ENCODE measurements at places on chromosomes 2 and 18.
A peak's percentile ranks its signal among the peaks of the same experiment; 100 is the strongest.

DNA sequence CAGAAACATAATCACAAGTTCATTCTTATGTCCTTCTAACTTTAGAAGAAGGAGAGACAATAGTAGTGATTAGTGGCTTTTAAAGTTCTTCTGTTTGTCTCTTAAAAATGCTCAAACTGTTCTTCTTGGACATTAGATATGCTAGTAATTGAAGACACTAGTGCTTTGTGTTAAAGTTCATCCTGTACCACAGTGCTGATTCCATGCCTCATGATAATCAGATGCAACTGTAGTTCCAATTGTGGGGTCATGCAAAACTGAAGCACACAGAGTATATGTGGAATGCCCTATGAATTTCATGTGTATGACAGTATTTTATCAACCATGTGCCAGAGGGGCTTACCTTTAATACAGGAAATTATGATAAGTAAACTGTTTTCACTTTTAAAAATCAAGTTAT, 11.4 kb upstream of the KCNJ13 start:
- no peak for DNase-seq

DNA sequence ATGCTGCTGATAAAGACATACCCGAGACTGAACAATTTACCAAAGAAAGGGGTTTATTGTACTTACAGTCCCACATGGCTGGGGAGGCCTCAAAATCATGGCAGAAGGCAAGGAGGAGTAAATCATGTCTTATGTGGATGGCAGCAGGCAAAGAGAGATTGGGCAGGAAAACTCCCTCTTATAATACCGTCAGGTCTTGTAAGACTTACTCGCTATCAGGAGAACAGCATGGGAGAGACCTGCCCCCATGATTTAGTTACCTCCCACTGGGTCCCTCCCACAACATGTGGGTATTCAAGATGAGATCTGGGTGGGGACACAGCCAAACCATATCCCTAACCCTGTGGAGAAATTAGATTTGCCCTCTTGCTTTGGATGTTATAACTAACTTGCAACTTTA, 1068.0 kb upstream of the ZEB2 start:
- DNase-seq: no peak

DNA sequence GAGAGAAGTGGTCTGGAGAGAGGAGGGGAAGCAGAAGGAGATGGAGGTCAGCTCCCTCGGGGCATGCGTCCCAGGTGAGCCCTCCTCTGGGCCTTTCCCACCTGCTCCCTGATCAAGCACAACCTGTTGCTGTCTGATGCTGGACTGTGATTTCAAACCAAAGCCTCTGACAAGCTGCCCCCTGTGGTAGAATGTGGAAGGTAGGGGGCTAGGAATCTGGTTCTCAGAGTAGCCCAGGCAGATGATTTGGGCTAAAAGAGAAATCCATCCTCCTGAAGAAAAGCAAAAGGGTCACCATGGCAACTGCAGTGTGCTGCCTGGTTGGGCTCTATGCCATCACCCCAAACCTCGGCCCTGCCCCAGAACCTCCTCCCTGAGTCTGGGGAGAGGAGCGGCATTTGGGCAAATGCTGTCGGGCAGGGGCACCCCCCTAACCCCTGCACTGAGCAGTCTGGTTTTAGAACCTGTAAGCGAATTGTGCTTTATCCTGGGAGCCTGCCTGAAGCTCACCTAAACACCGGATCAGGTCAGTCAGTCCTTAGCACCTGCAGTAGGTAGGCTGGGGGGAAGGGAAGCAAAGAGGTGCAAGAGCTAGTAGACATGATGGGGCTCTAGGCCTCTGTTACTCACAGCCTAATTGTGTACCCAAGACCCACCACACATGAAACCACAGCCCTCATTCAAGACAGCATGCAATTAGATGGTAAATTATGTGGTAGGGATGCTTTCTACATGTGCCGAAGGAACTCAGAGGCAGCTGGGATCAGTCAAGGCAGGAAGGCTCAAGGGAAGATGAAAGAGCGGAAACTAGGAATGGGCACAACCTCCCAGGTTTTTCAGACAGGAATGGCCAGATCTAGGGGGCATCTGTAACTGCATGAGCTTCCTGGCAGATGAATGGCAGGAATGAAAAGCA, 83.5 kb downstream of the DNMT3A start:
- no peak for DNase-seq

DNA sequence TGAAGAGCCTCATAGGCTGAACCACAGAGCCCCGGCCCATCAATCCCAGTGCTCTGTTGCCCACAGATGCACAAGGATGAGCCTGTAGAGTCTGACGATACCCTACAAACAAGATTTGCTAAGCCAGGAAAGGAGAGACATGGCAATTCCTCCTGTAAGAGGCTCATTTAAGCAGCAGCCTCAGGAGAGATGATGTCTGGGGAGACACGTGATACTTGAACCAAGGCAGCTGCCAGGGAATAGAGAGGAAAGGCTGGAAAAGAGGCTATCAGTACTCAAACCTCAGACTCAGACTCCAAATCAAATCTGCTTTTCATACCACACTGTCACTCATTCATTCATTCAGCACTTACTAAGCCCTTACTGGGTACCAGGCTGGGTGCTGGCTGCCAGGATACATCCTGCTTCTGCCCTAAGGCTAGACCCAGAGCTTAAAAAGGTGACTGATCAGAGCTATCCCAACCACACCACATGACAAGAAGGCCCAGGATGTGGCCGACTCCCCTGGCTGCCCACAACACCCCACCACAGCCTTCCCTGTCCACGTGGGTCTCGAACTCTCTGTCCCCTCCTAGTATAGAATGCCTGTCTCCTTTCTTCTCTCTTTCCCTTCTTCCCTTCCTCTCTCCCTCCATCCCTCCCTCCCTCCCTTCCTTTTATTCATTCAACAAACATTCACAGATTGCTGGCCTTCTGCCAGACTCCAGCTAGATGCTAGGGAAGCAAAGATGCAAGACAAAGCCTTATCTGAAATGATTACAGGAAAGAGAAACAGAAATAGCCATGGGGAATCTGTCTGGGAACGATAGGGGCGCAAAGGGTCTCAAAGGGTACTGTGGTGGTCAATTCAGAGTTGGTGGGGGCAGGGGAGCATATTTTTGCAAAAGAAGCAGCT, 23.4 kb upstream of the KCNK3 start:
- no peak for DNase-seq

GRCh38 chr2:84888401-84889276, 7.8 kb upstream of the TRABD2A start:
- peak; percentile 82 for DNase-seq

DNA sequence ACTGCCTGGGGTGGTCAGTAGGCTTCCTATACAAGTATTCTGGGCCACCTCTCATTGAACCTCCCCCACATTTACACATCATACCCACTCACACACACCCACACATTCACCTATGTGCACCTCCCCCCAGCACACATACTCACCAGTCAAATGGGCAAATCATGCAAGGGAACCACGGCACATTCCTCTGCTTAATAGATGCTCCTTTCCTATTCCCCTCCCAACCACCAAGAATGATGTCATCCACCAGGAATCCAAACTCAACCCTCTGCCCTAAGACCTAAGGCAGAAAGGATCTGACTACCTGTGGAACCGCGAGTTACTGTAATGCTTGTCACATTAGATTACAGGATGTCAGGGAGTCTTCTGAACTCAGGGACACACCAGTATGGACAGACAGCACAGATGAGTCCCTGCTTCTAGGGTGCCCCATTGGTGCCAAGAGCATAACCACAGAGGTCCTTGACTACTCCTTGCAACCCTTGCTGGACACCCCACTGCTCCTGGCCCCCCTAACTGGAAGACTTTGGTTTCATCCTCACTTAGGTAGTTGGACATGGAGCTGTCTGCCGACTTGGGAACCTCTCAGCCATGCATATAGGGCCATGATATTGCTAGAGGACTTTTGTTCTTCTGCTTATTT, 21.5 kb upstream of the CAB39 start:
- no peak for DNase-seq

- no peak for DNase-seq
Measured at GRCh38 chr2:233414777-233415570, 60.7 kb downstream of the DGKD start.

GRCh38 chr2:79191081-79191480, 31.5 kb upstream of the REG3A start:
- no peak for DNase-seq

- no peak for DNase-seq
Measured at GRCh38 chr18:14097761-14098160, 34.5 kb downstream of the ZNF519 start.

DNA sequence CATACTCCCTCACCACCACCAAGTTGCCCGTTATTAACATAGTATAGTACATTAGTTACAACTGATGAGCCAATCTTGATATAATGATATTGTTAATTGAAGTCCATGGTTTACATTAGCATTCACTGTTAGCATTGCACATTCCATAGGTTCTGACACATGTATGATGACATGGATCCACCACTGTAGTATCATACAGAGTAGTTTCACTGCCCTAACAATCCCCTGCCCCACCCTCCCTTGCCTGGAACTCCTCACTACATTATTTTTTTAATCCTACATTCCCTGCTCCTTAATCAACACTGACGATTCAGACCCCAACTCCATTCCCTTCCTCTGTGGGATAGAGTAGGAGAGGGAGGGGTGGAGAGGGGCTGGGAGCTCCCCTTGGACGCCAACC, 20.2 kb upstream of the ST3GAL5 start:
- DNase-seq: no peak

DNA sequence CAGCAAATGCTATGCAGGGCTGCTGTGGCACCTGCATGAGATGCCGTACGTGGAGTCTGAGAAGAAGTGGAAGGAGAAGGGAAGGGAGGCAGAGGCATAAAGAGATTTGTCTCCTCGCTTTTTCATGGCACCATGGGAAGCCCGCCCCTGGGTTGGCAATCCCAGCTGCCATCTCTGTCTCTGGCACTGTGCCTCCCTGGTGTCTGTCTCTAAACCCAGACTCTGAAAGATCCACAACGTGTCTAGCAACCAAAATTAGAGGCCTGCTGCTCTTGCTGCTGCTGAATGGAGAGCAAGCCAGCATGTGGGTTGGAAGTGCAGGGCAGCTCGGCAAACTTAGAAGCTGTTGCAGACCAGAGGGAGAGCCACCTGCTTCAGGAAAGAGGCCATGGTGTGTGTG, 53.1 kb downstream of the INO80C start:
- no peak for DNase-seq

GRCh38 chr18:25650201-25650941, 298.4 kb upstream of the ZNF521 start:
- DNase-seq: no peak

GRCh38 chr18:57437766-57438671, 2.8 kb downstream of the ONECUT2 start:
- DNase-seq: peak; percentile 51

GRCh38 chr2:46490521-46491141, 11.3 kb downstream of the TMEM247 start:
- DNase-seq: no peak

DNA sequence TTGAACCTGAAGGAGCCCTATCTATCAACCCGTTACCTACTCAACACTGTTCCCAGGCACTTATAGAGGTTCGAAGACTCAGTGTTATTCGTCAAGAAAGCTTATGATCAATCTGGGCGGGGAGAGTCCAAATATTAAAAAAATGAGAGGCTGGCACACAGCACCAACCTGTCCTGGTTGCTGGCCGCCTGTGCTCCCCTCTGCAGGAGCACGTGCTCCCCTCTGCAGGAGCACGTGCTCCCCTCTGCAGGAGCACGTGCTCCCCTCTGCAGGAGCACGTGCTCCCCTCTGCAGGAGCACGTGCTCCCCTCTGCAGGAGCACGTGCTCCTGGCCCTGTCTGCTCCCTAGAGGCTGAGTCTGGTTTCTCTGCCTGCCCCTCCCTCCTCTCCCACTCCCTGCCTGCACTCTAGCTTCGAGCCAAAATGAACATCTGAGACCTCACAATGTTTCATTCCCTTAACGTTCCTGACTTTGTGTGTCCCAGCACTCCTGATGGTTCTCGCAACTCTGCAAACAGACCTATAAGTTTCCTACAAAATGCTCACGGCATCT, 614.0 kb upstream of the ID2 start:
- DNase-seq: no peak

GRCh38 chr2:240796543-240797499, 23.2 kb downstream of the KIF1A start:
- no peak for DNase-seq

GRCh38 chr18:47418746-47419145, 167.3 kb upstream of the SKOR2 start:
- no peak for DNase-seq

DNA sequence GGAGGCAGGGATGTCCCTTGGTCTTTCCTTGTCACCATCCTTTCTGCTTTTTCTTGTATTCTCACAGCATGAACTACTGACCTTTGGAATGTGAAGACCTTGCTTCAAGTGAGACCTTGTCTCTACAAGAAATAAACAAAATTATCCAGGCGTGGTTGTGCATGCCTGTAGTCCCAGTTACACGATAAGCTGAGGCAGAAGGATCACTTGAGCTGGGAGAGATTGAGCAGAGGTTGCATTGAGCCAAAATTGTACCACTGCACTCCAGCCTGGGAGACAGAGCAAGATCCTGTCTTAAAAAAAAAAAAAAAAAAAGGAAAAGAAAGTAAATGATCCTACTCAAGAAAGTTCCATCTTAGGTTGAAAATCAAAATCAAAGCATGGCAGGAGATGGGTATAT, 173.7 kb downstream of the IRS1 start:
- DNase-seq: no peak

DNA sequence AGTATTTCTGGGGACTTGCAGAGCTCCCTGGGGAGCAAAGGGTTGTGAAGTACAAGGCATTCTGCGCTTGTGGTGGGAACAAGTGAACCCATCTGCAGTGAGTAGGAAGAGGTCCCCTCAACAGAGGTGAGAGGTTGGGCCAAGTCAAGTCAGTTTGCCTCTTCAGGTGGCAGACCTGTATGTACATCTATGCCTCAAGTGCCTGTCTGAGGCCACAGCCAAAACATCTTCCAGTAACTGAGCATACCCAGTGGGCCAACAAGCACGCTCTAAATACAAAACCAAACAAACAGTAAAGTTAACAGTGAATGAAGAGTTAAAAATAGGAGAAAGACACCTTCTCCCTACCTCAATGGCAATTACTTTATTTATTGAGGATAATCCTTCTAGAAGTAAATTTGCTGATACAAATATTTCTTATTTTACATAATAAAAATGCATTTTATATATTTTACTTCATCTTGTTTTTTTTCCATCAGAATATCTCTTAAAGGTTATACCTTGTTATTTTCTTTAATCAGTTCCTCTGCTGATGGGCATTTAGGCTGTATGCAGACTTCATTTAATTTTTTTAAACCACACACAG, 2.5 kb downstream of the GYPC start:
- DNase-seq: no peak

DNA sequence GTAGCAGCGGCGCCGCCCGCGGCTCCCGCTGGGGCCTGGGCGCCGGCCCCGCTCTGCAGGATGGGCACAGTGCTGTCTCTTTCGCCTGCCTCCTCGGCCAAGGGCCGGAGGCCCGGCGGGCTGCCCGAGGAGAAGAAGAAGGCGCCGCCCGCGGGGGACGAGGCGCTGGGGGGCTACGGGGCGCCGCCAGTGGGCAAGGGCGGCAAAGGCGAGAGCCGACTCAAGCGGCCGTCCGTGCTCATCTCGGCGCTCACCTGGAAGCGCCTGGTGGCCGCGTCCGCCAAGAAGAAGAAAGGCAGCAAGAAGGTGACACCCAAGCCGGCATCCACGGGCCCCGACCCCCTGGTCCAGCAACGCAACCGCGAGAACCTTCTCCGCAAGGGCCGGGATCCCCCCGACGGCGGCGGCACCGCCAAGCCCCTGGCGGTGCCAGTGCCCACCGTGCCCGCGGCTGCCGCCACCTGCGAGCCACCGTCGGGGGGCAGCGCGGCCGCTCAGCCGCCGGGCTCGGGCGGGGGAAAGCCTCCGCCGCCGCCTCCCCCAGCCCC, 369 bp downstream of the CDK5R2 start:
- no peak for DNase-seq

- DNase-seq: peak; percentile 56
Measured at GRCh38 chr18:49447810-49448745, 12.4 kb downstream of the DYM start.

All from inflammatory macrophage treated with lipopolysaccharide for 1 hour (primary cell).